ENCODE measurements at places on chromosomes 3 and 15.

GRCh38 chr3:195388380-195388779, 54.4 kb downstream of the ACAP2 start:
- H3K27ac ChIP-seq: no peak overlapping the region
- DNase-seq: no peak
- H3K27me3 ChIP-seq: no peaks in the 10 kb centered on the region
- peaks cover 6% of the 10 kb centered on the region for H3K36me3 ChIP-seq
- no peak overlapping the region for H3K4me3 ChIP-seq
- no peaks in the 10 kb centered on the region for H3K4me1 ChIP-seq

- no peaks in the 10 kb centered on the region for H3K4me1 ChIP-seq
- H3K27ac ChIP-seq: no peak overlapping the region
- no peaks in the 10 kb centered on the region for H3K27me3 ChIP-seq
- H3K36me3 ChIP-seq: no peaks in the 10 kb centered on the region
These were observed 58.5 kb downstream of the ST6GAL1 start for GRCh38 chr3:186988806-186989205.

DNA sequence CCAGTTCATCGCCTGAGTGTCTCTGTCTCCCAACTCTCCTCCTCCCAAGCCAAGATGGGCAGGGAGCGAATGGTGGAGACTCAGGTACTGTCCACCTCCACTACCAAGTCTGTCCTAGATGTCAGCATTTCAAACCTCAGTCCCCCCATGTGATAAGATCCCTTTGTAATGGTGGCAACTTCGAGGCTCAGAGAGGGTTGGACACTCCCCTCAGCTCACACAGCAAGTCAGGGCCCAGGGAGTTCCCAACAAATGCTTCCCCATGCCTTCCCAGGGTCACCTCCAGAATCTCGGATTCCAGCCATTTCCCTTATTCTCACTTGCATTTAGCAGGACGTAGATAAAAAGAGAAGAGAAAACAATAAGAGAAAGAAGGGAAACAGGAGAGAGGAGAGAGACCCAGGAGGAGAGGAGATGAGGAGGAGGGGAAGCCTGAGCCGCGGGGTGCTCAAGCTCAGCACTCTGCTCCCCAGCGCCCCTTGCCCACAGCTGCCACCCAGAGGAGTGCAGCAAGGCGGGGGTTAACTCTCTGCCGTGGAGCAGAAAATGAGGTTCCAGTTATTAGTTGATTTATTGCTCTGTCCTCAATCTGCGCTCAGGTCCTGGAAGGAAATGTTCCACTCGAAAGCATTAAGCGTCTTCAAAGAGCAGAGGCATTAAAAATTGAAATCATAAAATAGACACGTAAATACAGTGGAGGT, 84.1 kb upstream of the LINGO1 start:
- no peaks in the 10 kb centered on the region for H3K27me3 ChIP-seq
- no peaks in the 10 kb centered on the region for H3K4me1 ChIP-seq
- H3K36me3 ChIP-seq: no peaks in the 10 kb centered on the region
- H3K27ac ChIP-seq: no peak overlapping the region
- H3K4me3 ChIP-seq: no peak overlapping the region

DNA sequence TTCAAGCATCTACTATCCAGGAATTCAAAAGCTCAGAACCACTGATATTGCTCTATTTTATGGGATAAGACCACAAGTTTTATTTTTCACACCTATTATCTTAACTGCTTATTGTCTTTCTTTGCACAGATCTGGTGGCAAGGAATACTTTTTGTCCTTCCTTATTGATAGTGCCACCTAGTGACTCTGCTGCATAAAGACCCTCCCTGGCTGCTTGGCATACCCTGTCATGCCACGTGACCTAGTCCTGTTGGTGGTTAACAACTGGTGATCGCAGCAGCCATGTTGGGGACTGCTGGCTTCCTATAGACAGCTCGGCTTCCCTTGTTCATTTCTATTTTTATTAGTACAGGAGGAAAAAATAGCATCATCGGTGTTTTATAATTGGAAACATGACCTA, 236.3 kb downstream of the MEX3B start:
- no peaks in the 10 kb centered on the region for H3K27me3 ChIP-seq
- no peak for DNase-seq
- no peak overlapping the region for H3K27ac ChIP-seq
- no peak overlapping the region for H3K4me3 ChIP-seq

- H3K4me3 ChIP-seq: no peak overlapping the region
- no peaks in the 10 kb centered on the region for H3K27me3 ChIP-seq
- no peaks in the 10 kb centered on the region for H3K36me3 ChIP-seq
- DNase-seq: no peak
- H3K4me1 ChIP-seq: no peaks in the 10 kb centered on the region
These were observed 238.7 kb upstream of the TMCO5A start for GRCh38 chr15:37695719-37696118.

DNA sequence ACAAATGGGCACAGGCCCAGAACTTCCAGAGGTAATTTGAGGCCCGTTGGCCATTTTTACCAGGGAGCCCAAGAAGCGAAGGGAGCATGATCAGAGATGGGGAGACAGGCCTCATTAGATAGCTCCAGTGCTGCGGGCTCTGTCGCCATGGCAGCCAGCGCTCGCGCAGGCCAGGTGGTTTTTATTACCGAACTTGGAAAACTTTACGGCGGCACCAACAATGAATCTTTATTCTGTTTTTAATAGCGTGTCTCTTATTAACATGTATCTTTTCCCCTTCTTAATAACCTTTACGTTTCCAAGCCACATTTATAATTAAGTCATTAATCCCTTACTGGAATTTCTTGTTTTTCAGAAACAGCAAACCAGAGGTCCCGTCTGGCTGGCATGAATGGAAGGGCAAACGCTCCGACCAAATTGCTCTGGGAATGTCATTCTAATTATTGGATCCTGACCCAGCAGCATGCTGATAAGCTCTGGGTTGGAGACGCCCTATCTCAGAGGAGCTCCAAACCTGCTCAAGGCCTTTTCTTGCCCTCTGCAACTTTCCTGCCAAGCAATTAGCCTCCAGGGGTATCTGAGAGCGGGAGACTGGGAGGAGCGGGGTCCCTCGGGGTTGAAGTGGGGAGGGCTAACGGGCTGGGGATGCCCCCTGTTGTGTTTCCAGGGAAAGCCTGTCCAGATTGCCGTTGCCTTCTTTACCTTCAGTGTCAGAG, 256.4 kb downstream of the TLE3 start:
- no peaks in the 10 kb centered on the region for H3K36me3 ChIP-seq
- H3K27me3 ChIP-seq: no peaks in the 10 kb centered on the region
- no peak overlapping the region for H3K4me3 ChIP-seq
- no peak for DNase-seq
- H3K27ac ChIP-seq: no peak overlapping the region
- peaks cover 9% of the 10 kb centered on the region for H3K4me1 ChIP-seq

GRCh38 chr3:123760817-123761216, 123.3 kb downstream of the MYLK start:
- no peaks in the 10 kb centered on the region for H3K36me3 ChIP-seq
- peaks cover 35% of the 10 kb centered on the region for H3K4me1 ChIP-seq
- H3K27me3 ChIP-seq: no peaks in the 10 kb centered on the region
- H3K27ac ChIP-seq: no peak overlapping the region
- no peak for DNase-seq
- no peak overlapping the region for H3K4me3 ChIP-seq

DNA sequence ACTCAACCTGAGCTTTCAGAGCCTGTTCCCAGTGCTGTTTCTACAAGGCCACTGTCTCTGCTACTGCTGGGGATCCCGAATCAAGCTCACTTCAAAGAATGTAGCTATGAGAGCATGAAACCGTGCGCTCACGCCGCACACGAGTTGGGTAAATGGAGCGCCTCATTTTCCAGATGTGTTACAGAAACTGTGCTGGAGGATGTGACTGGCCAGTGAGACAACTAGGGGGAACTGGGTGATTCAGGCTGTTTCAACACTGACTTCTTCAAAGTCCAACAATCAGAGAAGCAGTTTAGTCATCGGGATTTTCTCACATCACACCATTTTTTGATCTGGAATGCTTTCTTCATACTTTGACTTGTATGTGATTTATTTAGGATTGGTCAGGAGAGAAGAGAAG, 3.5 kb downstream of the ZNF710 start:
- DNase-seq: no peak
- H3K4me1 ChIP-seq: peaks cover 72% of the 10 kb centered on the region
- H3K27me3 ChIP-seq: no peaks in the 10 kb centered on the region
- peak overlapping the region; percentile 4 for H3K4me3 ChIP-seq
- H3K27ac ChIP-seq: peak overlapping the region; percentile 95
- H3K36me3 ChIP-seq: no peaks in the 10 kb centered on the region

DNA sequence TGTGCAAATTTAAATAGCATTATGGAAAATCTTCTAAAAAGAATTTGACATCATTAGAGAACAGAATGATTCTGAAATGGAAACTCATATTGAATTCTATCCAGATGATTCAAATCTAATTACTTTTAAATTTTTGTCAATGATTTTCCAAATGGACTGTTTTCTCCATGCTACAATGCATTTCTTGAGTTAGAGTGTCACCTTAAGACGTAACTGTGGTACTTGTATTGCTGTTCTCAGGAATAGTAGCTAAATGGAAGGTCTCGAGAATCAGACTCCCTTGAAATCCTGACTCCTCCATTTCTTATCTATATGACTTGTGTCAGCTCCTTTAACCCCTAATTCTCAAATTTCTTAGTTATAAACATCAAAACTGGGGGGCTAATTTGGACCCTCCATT, 102.3 kb downstream of the P2RY1 start:
- no peaks in the 10 kb centered on the region for H3K27me3 ChIP-seq
- H3K4me3 ChIP-seq: no peak overlapping the region
- no peak for DNase-seq
- H3K36me3 ChIP-seq: no peaks in the 10 kb centered on the region

- H3K4me1 ChIP-seq: no peaks in the 10 kb centered on the region
- H3K27me3 ChIP-seq: no peaks in the 10 kb centered on the region
- no peak overlapping the region for H3K27ac ChIP-seq
These were observed 18.9 kb downstream of the PRR23A start for GRCh38 chr3:138987181-138987580.

GRCh38 chr15:46576646-46577395, 942.0 kb downstream of the SQOR start:
- H3K27me3 ChIP-seq: no peaks in the 10 kb centered on the region
- no peaks in the 10 kb centered on the region for H3K4me1 ChIP-seq
- no peak overlapping the region for H3K4me3 ChIP-seq
- no peak for DNase-seq
- no peaks in the 10 kb centered on the region for H3K36me3 ChIP-seq
- no peak overlapping the region for H3K27ac ChIP-seq

DNA sequence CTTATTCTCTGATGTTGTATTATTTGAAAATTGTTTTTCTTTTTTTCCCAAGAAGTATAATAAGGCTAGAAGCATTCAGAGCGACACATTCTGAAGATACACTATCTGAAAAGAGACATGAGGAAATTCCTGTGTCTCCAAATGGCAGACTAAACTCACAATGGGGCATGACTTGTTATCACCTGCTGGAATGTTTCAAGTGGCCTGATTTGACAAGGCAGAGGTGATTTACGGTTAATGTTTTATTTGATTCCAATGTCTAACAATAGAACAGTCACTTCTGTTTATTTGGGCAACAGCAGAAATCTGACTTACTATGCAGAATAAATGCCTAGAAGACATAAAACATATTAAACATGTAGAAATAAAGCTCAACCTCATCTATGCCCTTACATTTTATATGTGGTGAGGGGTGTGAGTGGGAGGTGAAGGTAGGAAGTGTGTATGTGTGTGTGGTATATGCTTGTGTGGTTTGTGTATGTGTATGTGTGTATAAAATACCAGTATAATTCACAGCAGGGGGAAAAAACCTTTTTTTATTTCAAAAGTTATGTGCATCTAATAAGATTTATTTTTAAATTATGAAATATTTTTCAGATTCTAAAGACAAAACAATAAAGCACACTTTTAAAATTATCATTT, 1051.7 kb downstream of the ROBO2 start:
- no peak overlapping the region for H3K4me3 ChIP-seq
- no peaks in the 10 kb centered on the region for H3K4me1 ChIP-seq
- H3K27me3 ChIP-seq: no peaks in the 10 kb centered on the region
- DNase-seq: no peak

- no peaks in the 10 kb centered on the region for H3K27me3 ChIP-seq
- peak overlapping the region; percentile 92 for H3K27ac ChIP-seq
- peaks cover 19% of the 10 kb centered on the region for H3K4me1 ChIP-seq
- no peaks in the 10 kb centered on the region for H3K36me3 ChIP-seq
- DNase-seq: peak; percentile 92
These were observed 727 bp downstream of the NSMCE3 start for GRCh38 chr15:29268706-29269484.

DNA sequence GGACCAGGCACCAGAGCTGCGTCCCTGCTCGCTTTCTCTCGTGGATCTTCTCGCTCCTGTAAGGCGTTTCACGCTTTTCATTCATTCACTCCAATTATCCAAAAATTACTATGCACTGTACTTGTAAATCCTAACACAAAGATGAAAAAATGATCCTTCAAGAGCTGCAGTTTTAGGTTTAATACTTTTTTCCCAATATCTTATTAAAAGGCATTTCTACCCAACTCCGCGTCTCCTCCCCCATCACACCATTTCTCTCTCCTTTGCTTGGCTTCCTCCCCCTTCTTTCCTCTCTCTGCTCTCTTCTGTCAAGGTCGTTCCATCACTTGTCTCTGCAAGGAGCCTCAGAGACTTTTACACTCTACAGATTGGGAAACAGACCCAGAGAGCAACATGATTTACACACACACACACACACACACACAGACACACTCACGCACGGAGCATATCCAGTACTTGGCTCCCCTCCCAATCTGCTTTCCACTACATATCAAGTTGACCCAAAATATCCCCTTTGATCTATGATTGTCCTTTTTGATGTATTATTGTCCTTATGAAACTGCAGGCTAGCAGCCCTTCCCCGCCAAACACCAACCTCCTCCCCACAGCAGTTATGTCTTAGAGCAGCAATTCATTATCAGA, 479 bp upstream of the CLDN1 start:
- H3K27ac ChIP-seq: no peak overlapping the region
- H3K4me3 ChIP-seq: peak overlapping the region; percentile 61
- H3K4me1 ChIP-seq: peaks cover 28% of the 10 kb centered on the region
- H3K36me3 ChIP-seq: no peaks in the 10 kb centered on the region
- DNase-seq: no peak

DNA sequence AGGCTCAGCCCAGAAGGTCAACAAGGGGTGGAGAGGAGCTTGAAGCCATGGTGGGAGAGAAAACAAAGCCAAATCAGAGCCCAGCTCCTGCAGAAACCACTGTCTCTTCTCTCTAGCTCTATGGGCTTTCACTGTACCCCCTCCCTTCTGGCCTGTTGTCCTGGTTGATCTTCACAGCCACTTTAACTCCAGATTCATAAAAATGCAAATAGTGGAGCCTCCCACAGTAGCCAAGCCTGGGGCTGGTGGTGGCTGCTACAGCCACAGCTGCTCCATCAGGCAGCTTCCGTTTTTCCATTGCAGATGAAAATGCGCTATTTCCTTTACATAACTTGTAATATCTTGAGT, 20.7 kb upstream of the CAV3 start:
- H3K36me3 ChIP-seq: no peaks in the 10 kb centered on the region
- H3K4me3 ChIP-seq: no peak overlapping the region
- H3K27ac ChIP-seq: no peak overlapping the region
- no peak for DNase-seq
- H3K27me3 ChIP-seq: no peaks in the 10 kb centered on the region

GRCh38 chr3:153952091-153952490, 169.1 kb upstream of the ARHGEF26 start:
- no peak overlapping the region for H3K4me3 ChIP-seq
- DNase-seq: no peak
- H3K27me3 ChIP-seq: no peaks in the 10 kb centered on the region
- H3K36me3 ChIP-seq: no peaks in the 10 kb centered on the region
